ENCODE measurements at places on chromosomes 2 and 18.

- ATAC-seq: no peak
Measured at GRCh38 chr2:128474962-128475361, 156.3 kb upstream of the HS6ST1 start.

DNA sequence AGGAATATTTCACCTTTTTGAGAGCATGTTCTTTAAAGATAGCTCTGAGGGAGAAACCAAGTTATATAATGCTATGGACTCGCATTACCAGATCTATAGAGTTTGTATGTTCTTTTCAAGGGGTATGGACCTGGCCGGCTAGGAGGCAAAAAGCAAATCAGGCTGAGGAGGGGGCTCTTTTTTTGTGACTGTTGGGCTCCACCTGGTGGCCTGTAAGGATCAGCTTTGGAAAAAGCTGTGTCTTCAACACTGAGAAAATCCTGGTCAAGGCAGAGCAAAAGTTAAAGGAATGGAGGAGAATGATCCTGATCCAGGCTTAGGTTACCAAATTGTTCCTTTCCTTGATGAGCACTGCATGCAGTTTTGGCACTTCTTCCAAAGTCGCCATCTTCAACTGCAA, 180.5 kb downstream of the DIS3L2 start:
- ATAC-seq: peak; percentile 80

- no peak for ATAC-seq
Measured at GRCh38 chr2:85078536-85078935, 54.7 kb upstream of the TCF7L1 start.

- peak; percentile 89 for ATAC-seq
Measured at GRCh38 chr2:108927936-108928659, 60.9 kb downstream of the EDAR start.

DNA sequence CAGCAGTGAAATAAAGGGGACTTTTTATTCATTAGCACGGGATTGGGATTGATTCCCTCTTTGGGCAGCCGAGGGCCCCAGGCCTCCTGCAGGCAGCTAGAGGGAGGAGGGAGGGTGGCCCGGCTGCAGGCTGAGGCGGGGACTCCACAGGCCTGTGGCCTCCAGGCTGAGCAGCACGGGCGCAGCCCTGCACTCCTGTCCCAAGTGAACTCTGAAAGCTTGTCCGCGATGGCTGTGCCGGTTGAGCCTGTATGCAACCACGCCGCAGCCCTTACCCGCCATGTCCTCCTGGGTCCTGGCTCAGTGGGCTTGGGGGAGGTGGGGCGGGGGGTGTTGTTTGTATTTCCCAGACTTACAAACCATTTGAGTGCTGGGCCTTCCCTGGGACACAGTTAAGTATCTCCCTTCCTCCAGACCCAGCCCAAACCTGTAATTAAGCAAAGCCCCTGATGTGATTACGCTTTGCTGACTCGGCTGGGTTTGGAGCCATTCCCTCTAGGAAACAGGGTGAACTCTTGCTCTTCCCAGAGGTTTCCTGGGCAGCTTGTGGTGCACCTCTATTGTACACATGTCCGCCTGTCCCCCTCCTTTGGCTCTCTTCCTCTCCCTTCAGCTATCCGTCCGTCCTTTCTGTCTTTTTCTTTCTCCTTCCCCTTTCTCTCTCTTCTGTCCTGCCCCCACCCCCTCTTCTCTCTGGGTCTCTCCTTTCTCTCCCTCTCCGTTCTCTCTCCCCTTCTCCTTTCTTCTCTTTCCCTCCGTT, 5.3 kb downstream of the GLI2 start:
- no peak for ATAC-seq

DNA sequence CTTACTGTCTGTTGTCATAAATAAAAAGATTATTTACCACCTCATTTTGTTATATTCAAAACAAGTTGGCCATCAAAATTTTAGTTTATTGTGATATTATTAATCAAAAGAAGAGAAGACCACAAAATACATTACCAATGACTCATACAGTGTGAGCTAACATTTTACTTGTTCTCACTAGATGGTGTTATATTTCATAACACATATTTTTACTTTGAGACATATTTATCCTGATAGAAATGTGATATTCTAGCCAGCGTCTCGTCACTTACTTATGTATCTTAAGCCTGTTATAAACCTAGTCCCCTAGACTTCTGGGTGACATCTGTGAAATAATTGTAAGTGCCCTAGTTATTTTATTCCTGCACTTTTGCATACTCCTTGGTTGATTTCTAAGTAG, 263.2 kb downstream of the CDH7 start:
- ATAC-seq: no peak

GRCh38 chr2:28137221-28137620, 246.7 kb downstream of the BABAM2 start:
- ATAC-seq: peak; percentile 97

DNA sequence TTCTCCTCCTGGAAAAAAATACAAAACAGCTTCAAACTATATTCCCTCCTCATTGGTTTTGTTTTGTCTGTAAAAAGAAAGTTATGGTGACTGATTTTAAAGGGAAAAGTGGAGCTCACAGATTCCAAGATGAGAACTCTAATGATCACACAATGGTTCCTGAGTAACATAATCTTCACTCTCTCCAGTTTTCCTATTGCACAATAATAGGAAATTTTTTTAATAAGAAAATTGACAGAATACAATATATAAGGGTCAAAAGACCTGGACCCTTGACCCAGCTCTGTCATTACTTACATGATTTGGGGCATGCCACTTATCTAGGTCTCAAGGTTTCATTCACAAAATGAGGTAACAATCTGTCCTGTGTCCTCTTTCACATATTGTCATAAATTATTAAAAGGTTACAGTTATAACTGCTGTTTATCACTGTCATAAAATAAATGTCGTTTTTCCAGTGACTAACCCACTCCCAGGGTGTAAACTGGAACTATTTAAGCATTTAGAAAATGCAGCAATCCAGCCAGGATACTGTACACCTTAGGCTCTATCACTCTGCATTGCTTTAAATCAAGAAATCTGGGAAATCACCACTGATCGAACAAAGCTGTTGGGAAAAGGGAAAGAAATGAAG, 4.1 kb downstream of the MGAT4A start:
- no peak for ATAC-seq

GRCh38 chr2:40471866-40472265, 20.0 kb upstream of the SLC8A1 start:
- no peak for ATAC-seq

DNA sequence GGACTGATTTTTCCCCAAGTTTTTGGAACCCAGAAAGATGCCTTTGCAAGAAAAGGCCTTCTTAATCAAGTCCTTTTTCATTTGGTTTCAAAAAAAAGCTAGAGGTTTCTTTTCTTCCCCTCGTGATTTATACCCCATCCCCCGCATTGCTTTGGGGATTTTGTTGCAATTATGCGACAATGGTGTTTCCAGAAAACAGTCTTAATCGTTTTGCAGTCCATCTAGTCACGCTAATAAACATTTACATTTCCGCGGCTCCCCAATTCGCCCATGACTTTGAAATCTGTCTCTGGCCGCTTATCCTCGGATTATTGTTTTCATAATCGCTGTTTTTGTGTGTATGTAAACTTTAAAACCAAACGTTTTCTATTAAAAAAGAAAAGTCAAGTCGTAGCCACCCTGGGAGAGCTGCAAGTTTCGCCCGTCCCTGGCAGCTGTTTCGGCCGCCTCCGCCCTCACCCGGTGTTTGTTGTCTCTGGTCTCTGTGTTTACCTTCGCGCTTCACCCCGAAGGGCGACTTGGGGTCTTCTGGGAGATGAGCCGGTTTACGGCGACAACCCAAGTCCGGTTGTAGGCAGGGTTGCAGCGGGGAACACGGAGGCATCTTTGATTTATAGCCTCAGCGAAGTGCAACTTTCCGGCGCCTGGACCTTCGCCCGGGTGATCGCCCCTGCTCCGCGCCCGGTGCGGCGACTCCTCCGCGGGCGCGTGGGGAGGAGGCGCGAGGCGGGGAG, 667 bp downstream of the SP9 start:
- no peak for ATAC-seq

DNA sequence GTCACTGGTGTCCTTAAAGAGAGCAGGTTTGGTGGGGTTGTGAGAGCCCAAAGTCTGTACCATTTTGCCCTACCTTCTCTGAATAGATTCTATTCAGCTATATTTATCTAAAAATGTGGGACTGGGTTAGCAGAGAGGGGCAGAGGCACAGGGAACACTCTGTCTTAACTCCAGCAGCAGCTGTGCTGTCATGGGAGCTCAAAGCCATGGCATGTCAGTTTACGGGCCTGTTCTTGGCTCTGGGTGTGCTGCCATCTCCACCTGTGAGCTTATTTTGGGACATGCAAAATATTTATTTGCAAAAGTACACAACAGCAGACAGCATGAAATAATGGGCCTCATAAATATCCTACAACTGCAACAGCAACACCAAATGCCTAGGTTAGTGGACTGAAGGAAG, 129.6 kb upstream of the KCTD1 start:
- ATAC-seq: no peak

DNA sequence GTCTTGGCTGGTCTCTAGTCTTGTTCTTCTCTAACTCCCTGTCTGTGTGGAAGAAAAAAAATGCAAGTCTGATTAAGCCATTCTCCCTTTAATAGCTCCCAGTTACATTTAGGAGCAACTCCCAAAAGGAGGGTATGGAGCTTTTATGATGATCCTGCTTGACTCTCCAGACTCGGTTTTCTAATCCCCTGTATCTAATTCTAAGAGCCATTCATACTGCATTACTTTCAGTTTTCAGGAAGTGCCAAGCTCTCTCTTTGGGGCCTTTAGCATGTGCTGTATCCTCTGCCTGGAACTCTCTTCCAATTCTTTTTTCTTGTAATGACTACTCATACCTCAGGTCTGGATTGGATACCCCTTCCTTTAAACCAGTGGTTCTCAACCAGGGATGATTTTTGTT, 219.7 kb upstream of the SPRED2 start:
- no peak for ATAC-seq

DNA sequence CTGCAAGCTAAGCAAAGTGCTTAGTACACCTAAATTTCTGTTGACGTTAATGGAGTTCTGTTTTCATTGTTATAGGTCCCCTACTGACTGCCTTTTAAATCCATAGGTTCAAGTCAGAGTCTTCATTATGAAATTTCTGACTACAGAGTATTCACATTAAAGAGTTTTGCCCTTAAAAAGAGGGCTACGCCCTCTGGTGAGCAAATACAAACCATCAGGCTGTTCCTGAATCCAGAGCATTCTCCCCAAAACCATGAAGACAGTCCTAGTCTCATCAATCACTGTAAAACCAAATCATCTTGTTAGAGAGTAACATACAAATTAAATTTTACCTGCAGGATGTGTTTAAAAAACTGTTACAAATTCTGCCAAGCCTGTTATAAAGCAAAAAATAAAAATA, 1091.7 kb downstream of the TDRD15 start:
- ATAC-seq: no peak

GRCh38 chr2:69989441-69990105, 28.1 kb upstream of the ASPRV1 start:
- no peak for ATAC-seq

DNA sequence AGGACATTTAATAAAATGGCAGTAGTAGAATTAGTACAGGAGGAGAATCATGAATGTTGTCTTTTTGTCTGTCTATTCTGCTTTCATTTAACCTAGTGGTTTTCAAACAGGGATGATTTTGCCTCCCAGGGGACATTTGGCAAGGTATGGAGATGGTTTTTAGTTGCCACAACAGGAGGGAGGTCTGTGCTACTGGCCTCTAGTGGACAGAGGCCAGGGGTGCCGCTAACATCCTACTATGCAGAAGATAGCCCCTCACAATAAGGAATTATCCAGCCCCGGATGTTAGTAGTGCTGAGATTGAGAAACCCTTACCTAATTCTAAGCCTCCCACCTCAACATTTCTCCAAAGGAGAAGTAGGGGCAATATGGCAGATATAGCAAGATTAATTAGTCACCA, 18.3 kb downstream of the FASTKD2 start:
- peak; percentile 67 for ATAC-seq

DNA sequence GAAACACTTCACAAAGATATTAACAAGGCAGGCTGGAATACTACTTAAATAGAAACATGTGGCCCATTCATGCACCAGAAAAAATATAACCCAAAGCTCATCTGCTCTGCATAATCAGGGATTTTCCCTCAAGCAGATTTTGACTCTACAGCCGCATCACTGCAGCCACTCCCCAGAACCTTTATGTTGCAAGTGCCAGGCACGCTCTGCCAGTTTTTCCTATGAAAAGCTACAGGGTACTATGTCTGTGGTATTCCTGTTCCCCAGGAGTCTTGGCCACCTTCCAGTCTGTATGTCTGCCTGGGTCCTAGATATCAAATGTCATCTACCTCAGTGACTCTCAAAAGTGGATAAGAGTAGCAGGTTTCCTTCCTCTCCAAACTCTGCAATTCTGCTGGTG, 3.8 kb downstream of the COA5 start:
- no peak for ATAC-seq

GRCh38 chr2:191757208-191757607, 79.3 kb downstream of the NABP1 start:
- no peak for ATAC-seq

- ATAC-seq: no peak
Measured at GRCh38 chr2:145226901-145227300, 707.0 kb upstream of the ZEB2 start.

- ATAC-seq: peak; percentile 2
Measured at GRCh38 chr2:46914578-46915230, 902 bp downstream of the MCFD2 start.

DNA sequence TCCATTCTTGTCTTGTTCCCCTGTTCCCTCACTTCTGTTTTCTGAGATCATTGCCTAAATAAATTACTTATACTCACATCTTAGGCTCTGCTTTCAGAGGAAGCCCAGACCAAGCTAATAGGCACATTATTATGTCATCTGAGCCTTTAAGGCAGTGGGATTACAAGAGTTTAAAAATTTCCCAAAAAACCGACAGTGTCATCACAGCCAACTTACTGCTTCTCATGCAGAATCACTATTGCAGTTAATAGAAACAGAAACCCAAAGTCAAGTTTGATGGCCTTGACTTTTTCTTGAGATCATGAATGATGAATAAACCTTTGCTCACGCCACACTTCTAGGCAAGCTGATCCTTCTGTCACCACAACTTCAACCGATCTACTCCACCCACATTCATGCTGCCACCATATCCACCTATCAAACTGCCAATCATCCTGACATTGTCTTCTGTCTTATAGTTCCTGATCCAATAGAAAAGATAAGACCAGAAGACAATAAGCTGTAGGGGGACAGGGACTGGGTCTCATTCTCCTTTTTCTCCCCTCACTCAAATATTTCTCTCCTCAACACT, 142.7 kb upstream of the CREB1 start:
- no peak for ATAC-seq

DNA sequence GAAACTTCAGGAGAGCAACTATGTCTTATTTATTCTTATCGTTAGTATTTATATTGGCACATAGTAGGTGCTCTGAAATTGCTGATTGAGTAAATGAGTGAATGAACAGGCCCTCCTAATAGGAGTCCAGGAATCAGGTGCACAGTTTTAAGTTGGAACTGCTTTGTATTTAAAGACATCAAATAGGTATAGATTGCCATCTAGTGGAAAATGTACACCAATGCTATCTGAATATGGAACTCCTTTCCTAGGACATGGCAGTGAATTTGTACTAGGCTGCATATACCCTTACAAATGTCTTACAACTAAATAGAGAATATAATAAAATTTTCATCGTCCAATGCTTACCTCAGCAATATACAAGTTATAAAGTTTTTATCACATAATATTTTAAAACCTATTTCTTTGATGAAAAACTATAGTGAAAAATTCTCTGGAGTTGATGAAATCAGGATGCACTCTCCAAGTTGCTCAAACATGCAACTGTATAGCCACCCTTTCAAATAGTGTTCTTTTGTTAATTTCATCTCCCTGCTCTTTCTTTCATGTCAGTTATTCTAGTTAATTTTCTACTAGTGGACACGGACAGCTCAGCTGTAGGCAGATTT, 318.9 kb upstream of the SYT4 start:
- ATAC-seq: peak; percentile 95

- peak; percentile 84 for ATAC-seq
Measured at GRCh38 chr2:173109253-173110188, 33.9 kb downstream of the MAP3K20 start.

All from SK-N-SH treated with all-trans-retinoic acid at 6 μM for 48 hours (cell line).